ENCODE measurements at places on chromosomes 1 and 21.

GRCh38 chr1:10917513-10918454, 94.7 kb upstream of the TARDBP start:
- DNase-seq, result no peak

- DNase-seq, result no peak
These were observed 33.5 kb downstream of the AGT start for GRCh38 chr1:230680300-230681025.

GRCh38 chr1:218863987-218864386, 309.7 kb upstream of the LYPLAL1 start:
- peak; percentile 78 for DNase-seq

DNA sequence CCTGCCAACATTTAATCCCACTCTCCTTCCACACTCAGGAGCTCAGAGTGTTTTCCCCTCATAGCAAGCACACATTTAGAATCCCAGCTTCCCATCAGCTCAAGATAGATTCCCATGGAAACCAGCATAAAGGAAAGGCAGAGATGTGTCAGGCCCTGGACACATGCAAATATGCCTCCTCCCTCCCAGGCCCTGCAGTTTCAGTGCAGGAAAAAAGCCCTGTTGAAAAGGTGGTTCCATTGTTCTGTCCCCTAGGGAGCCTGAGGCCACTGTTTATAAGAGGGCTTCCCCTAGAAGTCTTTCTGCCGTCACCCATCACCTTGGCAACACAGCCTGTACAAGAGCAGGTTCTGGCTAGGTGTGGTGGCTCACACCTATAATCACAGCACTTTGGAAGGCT, 3.6 kb downstream of the CACNA1S start:
- no peak for DNase-seq

DNA sequence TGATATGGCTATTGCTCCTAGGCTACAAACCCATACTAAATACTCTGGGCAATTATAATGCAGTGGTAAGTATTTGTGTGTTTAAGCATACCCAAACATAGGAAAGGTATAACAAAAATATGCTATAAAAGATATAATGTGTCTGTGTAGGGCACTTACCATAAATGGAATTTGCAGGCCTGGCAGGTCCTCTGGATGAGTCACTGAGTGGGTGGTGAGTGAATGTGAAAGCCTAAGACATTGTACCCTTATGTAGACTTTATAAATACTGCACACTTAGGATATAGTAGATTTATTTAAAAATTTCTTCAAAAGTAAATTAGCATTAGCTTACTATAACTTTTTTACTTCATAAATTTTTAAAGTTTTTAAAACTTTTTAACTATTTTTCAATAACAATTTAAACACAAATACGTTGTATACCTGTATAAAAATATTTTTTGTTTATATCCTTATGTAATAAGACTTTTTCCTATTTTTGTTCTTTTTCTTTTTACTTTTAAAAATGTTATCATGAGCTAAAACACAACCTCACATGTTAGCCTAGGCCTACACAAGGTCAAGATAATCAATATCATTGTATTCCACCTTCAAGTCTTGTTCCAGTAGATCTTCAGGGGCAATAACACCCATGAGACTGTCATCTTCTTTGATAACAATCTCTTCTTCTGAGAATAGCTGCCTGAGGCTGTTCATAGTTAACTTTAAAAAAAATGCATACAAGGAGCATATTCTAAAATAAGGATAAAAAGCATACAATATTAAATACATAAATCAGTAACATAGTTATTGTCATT, 306.3 kb upstream of the RGS18 start:
- DNase-seq, result peak; percentile 19

- no peak for DNase-seq
These were observed 4.1 kb upstream of the TMCO1 start for GRCh38 chr1:165772739-165773138.

DNA sequence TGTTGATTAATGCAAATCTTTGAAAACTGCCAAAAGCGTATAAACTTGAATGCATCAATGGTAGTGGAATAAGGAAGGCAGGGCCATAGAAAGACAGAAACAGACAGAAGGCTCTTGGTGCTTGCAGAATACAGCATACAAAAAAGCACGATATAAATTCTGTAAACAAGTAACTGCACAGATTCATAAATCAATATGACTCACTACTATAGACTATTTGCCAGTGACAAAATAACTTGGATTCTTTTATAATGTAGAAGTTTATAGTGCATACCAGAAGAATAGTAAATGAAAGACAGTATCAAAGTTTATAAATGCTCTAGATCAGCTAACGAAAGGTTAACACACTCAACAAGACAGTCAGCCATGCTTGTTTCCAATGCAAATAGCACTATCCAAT, 349.6 kb downstream of the PTBP2 start:
- DNase-seq, result peak; percentile 19

DNA sequence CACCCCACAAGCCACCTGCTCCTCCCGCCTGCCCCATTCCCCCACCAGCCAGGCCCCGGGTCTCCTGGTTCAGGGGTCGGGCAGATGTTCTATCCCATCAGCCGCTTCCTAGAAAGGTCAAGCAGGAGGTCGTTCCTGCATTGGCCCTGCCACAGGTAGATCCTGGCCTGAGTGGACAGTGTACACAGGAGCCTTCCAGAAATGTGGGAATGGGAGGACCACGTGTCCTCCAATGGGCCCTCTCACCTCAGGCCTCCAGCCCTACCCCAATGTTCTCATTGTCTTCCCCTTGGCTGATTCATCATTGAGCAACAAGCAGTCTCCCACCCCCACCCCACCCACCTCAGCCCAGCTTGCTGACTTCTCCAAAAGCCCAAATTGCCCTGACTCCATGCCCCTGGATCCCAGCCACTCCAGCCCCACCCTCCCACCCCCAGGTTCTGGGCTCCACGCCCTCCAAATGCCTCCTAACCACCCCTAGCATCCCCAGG, 2.1 kb downstream of the S100A16 start:
- peak; percentile 37 for DNase-seq

- peak; percentile 33 for DNase-seq
These were observed 4.5 kb downstream of the CNKSR1 start for GRCh38 chr1:26181586-26182382.

GRCh38 chr1:154609398-154610380, 1.7 kb upstream of the ADAR start:
- DNase-seq, result peak; percentile 27

DNA sequence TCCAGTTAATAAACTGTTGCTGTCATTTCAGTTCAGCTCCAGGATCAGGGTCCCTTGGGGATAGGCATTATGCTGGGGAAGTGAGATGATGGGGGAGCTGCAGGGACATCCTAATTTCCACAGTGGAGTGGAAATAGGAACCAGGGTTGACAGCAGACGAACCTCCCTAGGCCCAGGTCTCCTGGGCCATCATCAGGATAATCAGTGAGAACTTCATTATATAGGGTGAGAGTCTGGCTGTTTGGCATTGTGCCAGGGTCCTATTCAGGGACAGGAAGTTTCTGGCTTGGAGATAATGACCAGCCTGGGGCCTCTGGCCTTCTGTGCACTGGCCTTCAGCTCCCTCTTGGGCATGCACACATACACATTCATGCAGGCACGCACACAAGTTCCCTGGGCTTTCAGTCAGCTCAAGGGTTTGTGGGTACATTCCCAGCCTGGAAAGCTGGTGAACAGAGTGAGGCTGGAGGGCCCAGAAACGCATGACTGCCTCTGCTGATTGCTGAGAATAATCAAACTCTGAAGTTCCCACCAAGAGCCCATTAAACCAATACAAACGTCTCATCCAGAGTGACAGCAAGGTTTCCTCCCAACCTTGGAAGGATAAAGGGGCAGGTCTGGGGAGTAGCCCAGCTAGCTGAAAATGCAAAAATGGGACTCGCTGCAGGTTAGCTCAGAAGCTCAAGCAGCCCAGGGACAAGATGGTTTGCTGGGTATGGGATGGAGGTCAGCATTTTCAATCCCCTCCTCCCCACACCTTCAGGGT, 13.9 kb upstream of the LRIG2 start:
- DNase-seq, result no peak

GRCh38 chr1:41742219-41742618, 176.5 kb downstream of the HIVEP3 start:
- DNase-seq, result peak; percentile 68

DNA sequence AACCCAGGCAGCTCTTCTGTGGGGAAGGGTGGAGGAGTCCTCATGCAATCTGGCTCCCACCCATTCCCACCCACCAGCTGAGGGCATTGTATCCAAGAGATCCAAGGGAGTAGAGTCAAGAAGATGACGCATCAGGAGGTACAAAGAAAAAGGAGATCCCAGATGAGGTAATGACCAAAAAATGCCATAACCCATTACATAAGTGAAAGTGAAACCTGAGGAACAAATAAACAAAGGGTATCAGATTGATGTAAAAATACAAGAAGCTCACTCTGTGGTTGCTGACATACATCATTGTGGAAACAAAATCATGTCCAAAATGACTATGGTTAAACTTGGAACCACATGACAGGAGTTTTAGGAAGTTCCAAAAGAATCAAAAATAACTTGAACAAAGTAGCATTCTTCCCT, 42.5 kb downstream of the CCN1 start:
- DNase-seq, result peak; percentile 74

DNA sequence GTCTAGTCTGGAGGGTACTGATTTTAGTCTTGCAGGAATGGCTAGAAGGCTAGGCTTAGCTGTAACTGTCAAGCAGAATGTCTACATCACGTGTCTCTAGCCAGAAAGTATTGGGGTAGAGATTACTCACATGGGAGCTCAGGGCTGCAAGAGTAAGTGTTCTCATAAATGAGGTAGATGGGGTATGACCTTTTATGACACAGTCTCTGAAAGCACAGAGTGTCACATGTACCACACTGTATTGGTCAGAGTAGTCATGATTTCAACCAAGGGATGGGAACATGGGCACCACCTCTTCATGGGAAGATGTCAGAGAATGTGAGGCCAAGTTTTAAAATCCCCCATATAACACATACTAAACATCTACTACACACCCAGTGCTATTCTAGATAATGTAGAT, 2.9 kb downstream of the FYB2 start:
- no peak for DNase-seq

DNA sequence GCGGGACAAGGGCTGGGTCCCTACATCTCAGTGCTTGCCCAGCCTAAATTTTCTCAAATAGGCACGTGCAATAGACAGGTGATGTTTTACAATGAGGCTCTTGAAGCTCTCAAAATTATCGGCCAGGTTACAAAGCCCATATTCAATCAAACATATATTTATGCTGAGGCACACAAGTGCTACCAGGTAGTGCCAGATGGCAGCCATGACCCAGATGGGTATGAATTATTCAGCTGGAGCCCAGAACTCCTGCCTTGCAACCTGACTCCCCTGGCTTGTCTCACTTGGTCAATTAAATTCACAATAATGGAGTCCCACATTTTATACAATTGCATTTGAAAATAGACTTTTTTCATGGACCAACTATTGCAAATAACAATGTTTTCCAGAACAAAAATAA, 12.3 kb upstream of the ADAM30 start:
- DNase-seq, result no peak

DNA sequence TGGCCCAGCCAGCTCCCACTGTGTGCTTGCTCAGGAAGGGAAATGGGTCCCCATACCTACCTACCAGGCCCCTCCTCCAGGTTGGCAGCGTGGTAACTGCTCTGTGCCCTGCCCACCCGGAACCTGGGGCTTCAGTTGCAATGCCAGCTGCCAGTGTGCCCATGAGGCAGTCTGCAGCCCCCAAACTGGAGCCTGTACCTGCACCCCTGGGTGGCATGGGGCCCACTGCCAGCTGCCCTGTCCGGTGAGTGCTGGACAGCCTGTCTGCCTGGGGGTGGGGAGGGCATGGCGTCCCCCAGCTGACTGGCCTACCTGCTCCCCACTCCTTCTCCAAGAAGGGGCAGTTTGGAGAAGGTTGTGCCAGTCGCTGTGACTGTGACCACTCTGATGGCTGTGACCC, 10.8 kb upstream of the LRRC71 start:
- no peak for DNase-seq

DNA sequence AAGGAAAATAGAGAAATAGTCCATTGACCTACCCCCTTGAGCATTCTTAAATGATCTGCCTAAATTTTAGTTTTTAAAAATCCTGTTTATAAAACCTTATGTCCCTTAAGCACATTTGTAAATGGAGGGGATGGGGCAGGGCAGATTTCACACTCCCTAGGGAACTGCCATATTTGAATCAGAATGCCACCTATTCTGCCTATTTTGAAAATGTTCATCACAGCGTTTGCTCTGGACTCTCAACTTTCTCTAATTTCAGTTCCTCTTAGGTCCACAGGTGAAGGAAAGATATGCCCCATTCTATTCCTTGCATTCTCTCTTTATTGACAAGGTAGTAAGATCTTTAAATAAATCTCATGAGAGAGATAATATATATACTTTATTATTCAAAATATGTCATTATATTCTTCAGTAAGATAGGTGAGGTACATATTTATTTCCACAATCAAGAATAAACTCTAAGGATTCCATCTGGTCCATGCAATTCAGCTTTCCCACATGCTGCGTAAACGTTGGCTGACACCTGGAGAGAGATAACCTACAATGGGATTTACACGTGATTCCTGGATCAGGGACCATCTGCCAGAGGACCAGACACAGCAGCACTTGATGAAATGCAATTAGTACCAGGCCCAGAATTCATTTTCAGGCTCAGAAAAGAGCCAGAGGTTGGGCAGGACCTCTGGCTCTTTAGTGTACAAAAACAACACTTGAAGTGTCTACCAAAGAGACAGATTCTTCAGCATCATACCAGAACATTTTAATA, 1.2 kb upstream of the LPGAT1 start:
- no peak for DNase-seq

- no peak for DNase-seq
These were observed 12.0 kb downstream of the XCL2 start for GRCh38 chr1:168531615-168532345.

DNA sequence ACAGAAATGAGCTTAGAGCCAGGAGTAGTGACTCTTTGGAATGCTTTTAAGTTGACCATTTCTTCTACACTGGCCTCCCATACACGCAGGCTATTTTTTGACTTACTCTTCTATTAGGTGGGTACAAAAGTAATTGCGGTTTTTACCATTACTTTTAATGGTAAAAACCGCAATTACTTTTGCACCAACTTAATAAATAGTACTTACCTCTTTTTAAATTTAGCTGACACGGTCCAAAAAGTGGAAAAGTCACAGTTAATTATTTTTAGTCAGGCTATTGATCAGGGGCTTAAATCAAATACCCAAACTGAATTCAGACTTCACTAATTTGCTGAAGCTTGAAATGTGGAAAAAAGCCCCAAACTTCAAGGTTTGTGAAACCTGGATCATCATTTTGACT, 138.7 kb downstream of the GRIK1 start:
- DNase-seq, result no peak

DNA sequence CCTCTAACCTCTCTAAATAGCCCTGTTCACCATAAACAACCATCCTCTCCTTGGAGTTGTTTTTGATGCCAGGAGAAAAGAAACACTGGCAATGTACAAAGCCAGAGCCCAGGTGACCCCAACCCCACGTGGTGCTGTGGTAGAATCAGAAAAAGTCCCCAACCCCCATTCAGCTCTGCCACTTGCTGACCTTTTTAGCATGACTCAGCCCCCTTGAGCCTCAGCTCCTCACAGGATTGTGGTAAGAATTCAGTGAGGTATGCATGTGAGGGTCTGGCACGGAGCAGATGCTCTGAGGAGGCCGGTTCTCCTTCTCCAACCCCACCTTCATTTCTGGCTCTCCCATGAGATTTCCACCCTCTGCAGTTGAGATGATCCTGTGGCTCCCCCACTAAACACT, 11.1 kb upstream of the CHI3L1 start:
- DNase-seq, result peak; percentile 96

Data from amniotic epithelial cell (primary cell).